ENCODE measurements at places on chromosomes 3 and 15.
A peak's percentile ranks its signal among the peaks of the same experiment; 100 is the strongest.

GRCh38 chr15:83065431-83065830, 1.6 kb downstream of the BTBD1 start:
- no peak for DNase-seq

DNA sequence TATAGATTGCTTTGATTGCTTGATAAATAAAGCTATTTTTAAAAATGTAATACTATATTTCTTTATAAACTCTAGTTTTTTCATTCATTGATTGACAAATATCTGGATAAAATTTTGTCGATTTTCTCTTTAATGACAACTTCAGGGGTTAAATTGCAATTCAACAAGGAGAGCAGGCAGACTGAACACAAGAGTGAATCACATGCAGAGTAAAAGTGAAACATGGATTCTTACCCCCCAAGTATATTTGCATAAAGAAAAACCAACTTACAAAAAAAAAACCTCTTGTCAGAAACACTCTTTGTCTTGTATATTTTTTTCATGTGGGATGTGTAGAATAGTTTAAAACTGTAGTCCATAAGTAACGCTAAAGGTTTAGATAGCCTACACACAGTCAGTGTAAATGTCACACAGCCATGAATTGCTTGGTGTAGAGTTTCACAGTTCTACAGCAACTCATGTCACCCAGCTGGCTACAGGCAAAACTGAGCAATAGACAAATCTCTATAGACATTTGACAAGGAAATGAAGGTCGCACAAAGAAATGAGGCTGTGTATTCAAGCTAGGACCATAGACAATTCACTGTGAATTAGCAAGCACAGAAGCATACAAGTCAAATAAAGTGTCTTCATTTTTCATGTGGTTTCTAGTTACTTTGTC, 141.6 kb downstream of the THRB start:
- no peak for DNase-seq

DNA sequence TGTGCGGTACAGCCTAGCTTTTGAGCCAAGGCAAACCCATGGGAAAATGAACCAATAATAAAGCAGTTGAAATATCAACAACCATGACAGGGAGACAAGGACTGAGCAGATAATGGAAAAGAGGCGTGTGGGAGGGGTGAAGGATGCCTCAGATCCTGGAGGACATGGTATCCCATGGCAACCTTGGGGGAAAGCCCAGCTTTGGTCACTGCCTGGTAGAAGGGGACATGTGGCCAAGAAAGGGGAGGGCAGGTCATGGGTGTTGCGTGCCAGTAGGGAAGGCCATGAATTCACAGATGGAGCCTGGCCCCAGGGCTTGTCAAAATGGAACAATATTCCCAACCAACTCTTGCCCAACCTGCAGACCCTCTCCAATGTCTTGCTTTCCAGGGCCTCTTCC, 140.5 kb upstream of the SMAD3 start:
- DNase-seq = no peak

DNA sequence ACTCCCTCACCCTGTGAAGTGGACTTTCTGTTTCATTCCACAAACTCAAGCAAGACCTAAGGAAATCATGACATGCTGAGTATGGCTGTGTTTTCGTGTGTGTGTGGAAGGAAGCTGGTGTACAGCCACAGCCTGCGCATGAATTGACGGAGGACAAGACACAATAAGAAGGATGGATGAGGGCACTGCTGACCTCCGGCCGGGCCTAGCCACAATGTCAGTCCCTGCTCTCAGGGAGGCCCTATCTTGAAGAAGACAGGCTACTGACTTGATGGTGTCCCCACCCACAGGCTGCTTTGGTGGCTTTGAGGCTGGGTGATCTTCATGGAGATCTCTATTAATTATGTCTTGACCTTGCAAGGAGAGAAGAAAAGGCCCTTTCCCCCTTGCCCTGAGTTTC, 39.3 kb upstream of the CDCP1 start:
- no peak for DNase-seq

GRCh38 chr3:46500656-46501635, 3.2 kb downstream of the RTP3 start:
- no peak for DNase-seq

GRCh38 chr3:63779227-63779626, 39.9 kb upstream of the C3orf49 start:
- no peak for DNase-seq

GRCh38 chr3:61719278-61719977, 158.1 kb downstream of the PTPRG start:
- peak; percentile 22 for DNase-seq

GRCh38 chr3:138463724-138464490, 29.5 kb downstream of the ESYT3 start:
- DNase-seq = no peak

DNA sequence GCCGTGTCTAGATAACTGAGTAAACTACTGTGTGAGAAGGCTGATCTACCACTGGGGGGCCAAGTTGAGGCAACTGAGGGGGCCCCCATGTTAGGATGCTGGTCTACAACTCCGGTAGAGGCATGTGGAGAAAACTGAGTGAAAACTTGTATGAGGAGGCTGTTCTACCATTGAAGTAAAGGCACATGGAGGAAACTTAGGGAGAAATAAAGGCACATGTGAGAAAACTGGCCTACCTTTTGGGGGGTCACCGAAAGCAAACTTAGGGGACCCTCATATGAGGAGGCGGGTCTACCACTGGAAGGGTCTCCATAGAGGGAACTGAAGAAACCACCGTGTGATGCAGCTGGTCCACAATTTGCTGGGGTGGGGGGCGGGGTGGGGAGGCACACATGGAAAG, 155.2 kb downstream of the FBLN2 start:
- no peak for DNase-seq

- no peak for DNase-seq
Measured at GRCh38 chr15:69424748-69425413, 10.7 kb downstream of the KIF23 start.

GRCh38 chr3:135155228-135155627, 360.2 kb downstream of the EPHB1 start:
- no peak for DNase-seq

Measured in Ammon's horn (tissue), 1 donor.